ENCODE measurements at places on chromosomes 12 and 14.
A peak's percentile ranks its signal among the peaks of the same experiment; 100 is the strongest.

DNA sequence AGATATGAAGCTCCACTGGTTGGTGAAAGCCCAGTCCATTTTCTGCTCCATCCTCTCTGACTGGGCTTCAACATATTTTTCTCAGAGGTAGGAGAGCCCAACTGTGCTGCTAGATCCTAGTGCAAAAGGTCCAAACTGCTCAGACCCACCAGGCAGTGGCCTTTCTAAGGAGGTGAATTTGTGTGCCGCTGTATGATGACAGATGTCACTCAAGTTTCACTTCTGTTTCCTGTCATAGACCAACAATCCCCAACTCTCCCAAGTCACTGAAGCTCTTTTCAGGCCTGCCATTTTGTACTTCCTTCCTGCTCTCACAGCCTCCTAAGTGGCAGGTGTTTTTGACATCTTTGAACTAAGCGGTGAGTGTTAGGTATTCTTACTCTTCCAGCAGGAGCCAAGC lies 16.4 kb upstream of the RNASE4 start:
- DNase-seq = no peak

GRCh38 chr12:21545557-21545956 lies 19.5 kb downstream of the SPX start:
- DNase-seq = no peak

DNA sequence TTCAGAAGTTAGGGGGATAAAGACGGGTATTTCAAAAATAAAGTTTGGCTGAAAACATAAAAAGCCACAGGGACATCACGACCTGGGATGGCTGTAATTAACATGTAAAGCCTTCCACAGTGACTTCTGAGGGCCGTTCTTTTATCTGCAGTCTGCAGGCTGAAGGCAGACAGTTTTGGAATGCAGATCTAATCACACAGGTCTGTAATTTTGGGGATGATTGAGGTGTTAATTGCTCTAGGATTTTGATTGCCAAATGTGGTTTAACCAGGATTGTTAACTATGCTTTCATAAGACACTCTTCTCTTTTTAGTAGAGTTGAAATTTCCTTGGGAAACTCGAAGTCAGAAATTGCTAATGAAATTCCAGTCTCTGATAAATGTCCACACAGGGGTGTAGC lies 355.5 kb downstream of the ATP23 start:
- no peak for DNase-seq

DNA sequence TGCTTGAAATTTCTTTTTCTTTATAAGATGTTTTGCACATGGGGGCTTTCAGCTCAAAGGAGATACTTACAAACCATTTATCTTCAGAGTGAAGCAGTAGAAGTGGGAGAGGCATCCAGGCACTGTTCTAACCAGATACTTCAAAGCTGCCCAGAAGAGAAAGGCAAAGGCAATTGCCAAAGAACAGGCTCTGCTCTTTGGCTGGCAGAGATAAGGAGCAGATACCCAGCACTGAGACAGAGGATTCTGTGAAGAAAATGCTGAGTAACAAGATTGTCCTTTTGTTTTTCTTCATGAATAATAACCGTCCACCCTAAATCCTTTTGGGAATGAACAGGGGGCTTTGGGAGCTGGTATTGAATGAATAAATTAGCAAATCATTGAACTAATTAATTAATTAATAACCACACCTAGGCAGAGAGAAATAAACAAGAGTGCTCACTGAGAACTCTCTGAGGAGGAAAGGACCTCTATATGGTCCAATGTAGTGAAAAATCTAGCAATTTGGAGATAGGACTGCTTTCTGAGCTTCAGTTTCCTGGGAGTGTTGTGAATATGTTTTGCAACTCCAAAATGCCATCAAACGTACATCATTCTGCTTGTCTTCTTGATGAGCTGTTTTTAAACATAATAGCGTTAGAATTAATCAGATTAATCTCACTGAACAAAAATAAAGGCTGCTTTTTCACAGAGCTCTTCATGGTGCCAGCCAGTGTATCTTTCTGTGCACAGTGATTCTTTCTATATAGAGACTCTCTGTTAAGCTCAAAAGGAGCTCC lies 192.8 kb upstream of the AMIGO2 start:
- no peak for DNase-seq

DNA sequence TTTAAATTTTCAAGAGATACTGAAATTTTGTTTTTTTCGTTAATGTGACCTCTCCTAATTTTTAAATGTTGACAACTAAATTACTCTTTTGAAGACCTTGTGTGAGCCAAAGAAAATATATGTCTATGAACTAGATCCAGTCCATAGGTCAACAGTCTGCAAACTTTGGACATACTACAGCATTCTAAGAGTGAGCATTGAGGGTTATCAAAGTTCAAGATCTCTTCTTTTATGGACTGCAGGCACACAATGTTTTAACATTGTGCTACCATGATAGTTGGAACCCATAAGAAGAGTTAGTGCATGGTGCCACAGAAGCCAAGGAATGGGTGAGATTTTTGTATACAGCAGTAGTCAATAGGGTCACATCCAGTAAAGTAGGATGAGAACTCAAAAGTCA lies 43.0 kb upstream of the ACSS3 start:
- no peak for DNase-seq

- DNase-seq = peak; percentile 75
These were observed 13.2 kb downstream of the PXN start for GRCh38 chr12:120252071-120252906.

DNA sequence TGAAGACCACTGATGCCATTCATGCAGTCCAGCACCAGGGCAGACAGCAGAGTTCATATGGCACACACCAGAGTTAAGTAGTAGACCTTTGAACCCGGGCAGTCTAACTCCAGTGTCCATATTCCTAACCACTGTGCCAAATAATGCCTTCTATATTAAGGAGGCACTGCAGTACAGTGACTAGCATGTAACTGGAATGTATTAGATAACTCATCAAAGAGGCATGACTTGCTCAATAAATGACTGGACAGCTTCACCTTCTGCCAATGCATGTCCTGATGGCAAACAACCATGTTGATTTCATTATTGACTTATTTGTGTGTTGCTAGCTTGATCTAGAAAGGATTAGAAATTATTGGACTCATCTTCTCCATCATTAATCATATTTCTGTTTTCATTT lies 40.2 kb downstream of the DACT1 start:
- no peak for DNase-seq

DNA sequence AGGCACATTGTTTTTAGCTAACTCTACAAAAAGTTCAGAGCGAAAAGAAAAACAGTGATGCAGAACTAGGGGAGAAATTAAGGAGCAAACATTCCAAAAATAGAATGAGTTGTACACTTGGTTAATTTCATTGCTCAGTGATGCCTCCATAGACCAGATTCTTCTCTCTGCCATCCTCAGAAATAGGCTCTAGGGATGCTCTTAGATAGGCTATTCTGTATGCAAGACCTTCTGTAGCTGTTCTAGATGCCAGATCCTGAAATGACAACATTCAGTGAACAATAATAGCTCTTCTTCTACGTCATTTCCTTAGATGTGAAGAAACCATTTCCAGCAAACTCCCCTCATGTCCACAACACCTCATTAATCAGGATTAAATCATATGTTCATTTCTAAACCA lies 466.3 kb downstream of the DIO2 start:
- DNase-seq = no peak

DNA sequence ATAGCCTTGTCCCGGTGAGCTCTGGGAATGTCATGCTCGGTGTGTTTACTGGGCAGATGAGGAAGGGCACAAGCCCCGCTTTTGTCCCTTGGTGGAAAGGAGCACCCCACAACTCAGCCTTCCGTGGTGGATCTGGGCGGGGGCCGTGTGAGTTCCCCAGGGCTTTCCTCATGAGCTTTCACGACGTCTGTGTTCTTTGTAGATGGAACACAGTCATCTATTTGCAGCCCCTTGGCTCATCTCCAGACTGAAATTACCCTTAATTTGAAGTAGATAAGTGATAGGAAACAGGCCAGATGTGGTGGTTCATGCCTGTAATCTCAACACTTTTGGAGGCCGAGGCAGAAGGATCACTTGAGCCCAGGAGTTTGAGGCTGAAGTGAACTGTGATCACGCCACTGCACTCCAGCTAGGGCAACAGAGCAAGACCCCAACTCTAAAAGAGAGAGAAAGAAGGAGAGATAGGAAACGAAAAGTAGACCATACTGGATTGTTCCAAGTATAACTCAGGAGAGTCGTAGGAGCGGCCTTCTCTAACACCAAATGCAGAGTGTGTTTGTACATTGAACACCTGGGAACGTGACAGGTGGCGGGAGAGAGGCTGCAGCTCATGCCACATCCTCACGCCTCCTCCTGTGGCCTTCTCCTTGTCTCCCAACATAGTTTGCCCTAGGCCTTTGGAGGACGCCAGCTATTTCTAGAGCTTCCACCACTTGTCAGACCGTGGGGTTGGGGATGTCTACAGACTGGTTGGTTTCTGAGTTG lies 8.8 kb downstream of the P2RX4 start:
- DNase-seq = no peak

GRCh38 chr14:102316338-102316742 lies 3.2 kb upstream of the ZNF839 start:
- peak; percentile 33 for DNase-seq

DNA sequence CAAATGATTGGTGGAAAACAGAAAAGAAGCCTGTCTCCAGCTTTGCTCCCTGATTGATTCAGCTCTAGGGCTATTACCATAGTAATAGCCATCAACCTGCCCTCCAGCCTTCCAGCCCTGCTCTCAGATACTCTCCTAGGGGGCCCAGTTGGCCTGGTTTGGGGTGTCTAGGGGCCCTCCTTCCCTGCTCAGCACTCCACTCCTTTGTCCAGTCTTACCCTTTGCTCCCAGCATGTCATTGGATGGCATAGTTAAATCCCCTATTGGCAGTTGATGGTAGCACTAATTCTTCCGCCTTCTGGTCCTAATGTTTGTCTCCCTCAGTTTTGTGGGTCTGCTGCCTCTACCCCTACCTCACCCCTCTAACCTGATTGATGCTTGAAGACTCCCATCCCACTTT lies 175.4 kb upstream of the PELI2 start:
- no peak for DNase-seq

DNA sequence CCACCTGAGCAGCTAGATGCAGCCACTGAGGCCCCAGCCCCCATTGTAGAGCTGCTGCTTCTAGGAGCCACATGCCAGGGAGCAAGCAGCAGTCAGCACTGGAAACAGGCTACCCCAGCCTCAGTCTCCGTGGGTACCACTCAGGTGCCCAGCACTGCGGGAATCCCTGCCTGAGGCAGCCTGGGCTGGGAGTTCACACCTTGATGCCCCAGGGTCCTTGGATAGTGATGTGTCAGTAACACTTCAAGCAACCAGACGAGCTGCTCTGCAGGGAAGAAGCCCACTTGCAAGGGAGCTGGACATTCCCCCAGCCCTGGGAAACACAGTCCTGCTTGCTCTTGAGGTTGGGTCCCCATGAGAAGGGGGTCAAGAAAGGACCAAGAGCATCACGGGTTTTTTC lies 90.7 kb downstream of the ZFP36L1 start:
- no peak for DNase-seq

DNA sequence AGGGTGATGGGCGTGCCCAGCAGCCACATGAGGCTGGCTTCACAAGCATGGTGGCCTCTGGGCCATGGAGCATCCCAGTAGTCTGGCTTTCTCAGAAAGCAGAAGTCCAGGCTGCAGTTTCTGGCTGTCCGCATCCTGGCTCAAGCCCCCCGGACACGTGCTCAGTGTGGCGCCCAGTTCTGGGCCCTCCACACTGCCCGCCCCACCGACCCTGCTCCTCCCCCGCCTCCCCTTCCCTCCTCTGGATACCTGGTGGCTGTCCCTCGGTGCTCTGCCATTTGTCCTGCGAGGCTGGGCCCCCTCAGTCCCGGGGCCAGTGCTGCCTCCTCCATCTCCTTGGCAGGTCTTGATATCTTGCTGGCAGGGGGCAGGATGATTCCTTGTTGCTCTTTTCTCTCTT lies 31.6 kb downstream of the LRCOL1 start:
- DNase-seq = no peak

- DNase-seq = no peak
These were observed 703.5 kb upstream of the TBX3 start for GRCh38 chr12:115387467-115387901.

DNA sequence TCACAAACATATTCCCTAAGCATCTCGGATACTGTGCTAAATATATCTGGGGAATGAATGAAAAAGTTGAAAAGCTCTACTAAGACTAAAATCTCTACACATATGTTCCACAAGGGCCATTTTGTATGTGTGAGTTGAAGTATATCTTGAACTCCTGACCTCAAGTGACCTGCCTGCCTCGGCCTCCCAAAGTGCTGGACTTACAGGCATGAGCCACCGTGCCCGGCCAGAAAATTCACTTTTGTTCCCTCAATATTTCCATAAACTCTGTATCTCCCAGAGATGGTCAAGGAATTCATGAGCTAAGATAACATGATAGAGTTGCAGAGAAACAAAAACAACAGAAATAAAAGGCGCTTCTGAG lies 1.5 kb upstream of the TUBA1C start:
- DNase-seq = no peak

- no peak for DNase-seq
These were observed 34.7 kb downstream of the MIA2 start for GRCh38 chr14:39268393-39268792.

DNA sequence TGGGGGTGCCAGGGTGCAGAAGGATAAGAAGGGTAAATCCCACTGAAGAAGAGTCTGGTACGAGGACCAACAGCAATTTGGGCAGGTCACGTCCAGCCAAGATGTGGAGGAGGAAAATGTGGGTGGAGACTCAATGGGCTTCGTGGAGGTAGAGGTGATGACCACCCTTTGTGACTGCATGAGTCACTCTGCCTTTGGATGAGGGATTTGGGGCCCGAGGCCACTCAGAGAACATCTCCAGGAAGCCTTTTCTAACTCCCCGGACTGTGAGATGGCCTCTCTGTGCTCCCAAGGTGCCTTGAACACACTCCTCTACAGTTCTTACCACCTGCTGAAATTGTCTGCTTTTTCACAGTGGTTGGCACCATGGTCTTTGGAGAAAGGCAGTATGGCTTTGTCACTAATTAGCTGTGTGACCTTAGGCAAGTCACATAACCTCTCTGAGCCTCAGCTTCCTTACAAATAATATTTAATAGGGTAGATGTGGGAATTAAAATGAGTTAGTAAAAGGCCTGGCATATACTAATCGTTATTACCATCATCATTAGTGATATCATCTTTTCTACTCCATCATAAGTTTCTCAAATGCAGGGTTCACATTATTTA lies 67.0 kb upstream of the ARHGAP5 start:
- no peak for DNase-seq

DNA sequence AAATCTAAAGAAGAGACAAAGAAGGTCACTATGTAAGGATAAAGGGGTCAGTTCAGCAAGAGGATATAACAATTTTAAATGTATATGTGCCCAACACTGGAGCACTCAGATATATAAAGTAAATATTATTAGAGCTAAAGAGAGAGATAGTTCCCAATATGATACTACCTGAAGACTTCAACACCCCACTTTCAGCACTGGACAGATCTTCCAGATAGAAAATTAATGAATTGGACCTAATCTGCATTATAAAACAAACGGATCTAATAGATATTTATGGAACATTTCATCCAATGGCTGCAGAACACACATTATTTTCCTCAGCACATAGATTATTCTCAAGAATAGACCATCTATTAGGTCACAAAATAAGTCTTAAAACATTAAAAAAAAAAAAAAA lies 24.1 kb upstream of the SRGAP1 start:
- DNase-seq = no peak

- DNase-seq = no peak
These were observed 13.1 kb upstream of the TAC3 start for GRCh38 chr12:57029457-57029856.
